D721Med (cell line): ENCODE measurements at places on chromosomes 5 and 9.

DNA sequence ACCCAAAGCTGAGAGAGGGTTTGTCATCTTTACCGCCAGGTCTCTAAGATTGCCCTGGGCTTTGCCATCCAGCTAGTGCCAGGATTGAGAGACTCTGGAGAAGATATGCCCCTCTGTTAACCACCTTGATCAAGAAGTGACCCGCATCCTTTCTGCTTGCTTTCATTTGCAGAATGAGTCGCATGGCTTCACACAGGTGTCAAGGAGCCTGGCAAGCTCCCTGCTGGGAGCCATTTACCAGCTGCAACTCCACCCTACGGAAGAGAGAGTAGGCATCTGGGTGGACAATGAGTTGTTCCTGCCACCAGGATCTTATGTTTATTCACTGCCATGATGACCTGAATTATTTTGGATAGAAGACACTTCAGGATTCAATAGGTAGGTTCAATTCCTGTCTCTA lies 43.0 kb downstream of the HSD17B3 start:
- no peak for DNase-seq

- no peak for DNase-seq
Measured at GRCh38 chr9:132075853-132076252, 3.8 kb downstream of the MED27 start.

DNA sequence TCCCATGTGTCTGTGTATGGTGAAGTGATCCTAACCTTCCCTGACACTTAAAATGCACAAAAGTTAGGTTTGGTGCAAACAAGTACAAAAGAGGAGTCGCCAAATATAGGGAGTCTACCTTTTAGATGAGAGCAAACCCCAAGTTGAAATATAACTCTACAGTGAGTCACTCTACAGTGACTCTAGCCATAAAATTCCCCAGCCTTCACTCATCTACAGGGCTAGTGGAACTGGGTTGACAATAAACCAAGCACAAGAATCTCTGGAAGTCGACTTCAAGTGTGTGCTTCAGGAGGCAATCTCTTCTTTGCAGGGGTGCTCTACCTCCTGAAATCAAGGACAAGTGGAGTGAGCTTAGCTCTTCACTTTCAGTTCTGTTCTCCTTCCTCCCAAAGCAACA lies 3.3 kb downstream of the SHISAL2B start:
- DNase-seq: no peak

DNA sequence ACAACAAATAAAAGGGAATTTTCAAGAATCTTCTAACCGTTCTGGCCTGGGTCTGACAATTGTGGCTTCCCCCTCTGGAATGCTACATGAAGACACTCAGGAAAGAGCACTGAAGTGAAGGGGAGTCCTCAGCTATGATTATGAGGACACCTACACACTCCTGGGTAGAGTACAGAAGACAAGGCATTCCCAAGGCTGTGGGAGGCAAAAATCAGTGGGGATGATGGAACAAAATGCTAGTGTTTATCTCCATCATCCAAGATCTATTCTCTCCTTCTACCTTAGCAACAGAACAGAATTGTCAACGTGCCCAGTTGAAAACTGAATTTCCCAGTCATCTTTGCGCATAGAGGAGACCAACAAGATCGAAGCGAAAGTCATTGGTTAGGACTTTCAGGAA lies 130.1 kb upstream of the LARP1 start:
- no peak for DNase-seq

DNA sequence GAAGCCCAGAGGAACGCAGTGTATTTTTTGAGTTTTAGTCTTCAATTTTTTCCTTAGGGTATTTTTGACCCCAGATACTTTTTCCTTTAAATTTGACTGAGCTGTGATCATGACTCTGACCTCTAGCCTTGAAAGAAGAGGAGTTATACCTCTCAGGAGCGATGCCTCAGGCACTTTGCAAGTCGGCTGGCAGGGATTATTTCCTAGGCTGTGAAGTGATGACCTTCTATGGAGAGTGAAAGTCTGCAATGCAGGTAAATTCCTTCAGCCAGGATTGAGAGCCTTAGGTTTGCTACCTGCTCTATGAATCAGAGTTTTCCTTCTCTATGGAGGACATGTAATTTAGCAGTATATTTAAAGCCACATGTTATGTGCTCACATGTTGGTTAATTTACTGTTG lies 10.8 kb upstream of the NUDT12 start:
- no peak for DNase-seq

DNA sequence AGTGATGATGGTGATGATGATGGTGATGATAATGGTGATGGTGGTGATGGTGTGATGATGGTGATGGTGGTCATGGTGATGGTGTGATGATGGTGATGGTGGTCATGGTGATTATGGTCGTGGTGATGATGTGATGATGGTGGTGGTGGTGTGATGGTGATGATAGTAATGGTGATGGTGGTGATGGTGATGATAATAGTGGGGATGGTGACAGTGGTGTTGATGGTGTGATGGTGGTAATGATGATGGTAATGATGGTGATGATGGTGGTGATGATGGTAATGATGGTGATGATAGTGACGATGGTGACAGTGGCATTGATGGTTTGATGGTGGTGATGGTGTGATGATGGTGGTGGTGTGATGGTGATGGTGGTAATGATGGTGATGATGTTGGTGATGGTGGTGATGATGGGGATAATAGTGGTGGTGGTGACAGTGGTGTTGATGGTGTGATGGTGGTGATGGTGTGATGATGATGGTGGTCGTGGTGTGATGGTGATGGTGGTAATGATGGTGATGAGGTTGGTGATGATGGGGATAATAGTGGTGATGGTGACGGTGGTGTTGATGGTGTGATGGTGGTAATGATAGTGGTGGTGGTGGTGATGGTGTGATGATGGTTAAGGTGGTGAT lies 6.5 kb downstream of the STKLD1 start:
- DNase-seq: no peak

GRCh38 chr9:121650217-121651007 lies 1.0 kb upstream of the DAB2IP start:
- DNase-seq: no peak

DNA sequence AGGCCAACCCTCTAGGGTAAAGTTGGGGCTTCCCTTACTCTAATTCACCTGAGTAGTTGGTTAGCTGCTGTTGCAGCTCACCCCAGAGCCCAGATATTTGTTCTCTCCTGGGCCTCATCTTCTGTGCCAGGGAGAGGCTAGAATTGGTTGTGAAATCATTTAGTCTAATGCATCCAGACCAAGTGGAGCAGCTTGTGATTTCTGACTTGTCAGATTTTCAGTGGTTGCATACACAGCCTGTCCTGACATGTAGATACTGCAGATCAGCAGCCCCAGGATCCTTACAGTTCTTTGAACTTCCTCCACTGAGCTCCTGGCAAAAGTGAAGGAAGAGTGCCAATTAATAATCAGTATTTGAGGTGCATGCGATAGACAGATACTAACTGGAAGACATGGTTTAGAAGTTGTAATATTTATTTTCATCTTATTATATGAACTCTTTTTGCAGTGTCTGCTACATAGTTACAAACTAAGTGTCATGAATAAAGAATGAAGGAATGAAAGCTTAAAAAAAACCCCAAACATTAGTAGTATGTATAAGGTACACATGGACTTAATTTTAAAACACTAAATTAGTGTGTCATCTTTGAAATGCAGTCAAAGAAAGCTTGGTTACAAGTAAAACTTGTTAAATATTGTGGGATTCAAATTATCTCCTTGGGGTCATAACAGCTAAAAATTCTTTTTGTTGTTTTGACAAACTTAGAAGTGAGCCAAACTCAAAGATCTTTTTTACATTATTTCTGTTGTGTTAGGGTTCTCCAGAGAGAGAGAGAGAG lies 128.5 kb downstream of the VPS13A start:
- DNase-seq: no peak

- no peak for DNase-seq
Measured at GRCh38 chr9:107176436-107177151, 106.5 kb upstream of the RAD23B start.

- DNase-seq: no peak
Measured at GRCh38 chr5:144088206-144089064, 82.0 kb downstream of the YIPF5 start.

DNA sequence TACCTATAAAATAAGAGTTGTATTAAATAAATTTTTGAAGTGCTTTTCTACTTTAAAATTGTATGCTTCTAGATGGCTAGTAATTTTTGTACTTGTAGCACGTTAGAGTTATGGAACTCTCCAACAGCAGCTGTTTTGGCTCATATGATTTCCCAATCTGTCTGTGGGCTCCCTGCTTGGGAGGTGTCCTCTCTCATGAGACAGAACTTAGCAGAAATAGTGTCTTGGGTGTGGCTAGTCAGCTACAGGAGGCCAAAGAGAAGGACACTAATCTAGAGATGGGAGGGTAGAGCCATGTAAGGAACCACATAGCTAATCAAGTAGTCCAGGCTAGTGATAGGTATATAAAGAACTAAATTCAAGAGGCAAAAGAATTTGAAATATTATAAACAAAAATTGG lies 78.4 kb upstream of the DAB2 start:
- DNase-seq: no peak

DNA sequence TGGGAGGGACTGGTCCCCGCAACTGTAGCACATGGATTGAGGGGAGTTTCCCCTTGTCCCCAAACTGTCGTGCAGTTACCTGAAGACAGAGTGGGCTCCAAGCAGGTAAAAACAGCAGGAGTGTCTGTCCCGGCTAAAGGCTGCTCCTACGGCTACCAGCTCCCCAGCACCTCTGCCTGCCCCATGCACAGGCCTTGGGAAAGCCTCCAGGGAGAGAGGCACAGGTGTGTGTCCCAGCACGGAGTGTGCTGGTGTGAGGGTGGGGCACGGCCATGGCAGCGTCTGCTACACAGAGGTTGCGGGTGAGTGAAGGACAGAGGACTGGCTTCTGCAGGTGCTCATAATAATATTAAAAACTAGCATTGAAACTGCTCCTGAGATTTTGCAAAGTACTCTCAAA lies 30.4 kb downstream of the STC2 start:
- DNase-seq: no peak

DNA sequence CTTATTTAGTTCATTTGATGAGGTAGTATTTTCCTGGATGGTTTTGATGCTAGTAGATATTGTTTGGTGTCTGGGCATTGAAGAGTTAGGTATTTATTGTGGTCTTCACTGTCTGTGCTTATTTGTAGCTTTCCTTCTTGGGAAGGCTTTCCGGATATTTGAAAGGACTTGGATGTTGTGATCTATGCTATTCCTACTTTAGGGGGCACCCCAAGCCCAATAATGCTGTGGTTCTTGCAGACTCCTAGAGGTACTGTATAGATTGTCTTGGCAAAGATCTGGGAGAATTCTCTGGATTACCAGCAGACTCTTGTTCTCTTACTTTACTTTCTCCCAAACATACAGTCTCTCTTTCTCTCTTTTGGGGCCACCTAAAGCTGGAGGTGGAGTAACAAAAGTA lies 315.7 kb downstream of the MAT2B start:
- no peak for DNase-seq

DNA sequence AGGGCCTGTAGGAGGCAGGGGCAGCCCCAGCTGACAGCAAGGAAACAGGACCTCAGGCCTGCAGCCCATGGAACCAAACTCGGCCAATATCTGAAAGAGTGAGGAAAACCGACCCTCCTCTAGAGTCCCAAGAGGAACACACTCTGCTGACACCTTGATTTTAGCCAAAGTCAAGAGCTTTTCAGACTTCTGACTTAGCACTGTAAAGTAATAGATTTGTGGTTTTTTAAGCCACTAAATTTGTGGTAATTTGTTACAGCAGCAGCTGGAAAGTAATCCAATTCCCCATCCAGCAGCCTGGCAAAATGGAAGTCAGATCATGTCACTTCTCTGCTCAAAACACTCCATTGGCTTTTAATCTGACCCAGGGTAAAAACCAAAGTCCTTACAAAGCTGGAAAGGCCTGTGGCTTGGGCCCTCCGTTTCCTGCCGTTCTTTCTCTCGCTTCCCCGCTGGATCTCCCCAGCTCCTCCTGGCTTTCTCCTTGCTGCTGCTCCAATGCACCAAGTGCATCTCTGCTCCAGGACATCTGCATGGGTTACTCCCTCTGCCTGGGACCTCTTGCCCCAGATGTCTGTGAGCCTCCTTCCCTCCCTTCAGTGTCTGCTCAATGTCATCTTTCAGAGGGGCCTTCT lies 79.0 kb downstream of the C5orf15 start:
- DNase-seq: no peak

GRCh38 chr5:18375641-18376040 lies 741.4 kb downstream of the TAF11L14 start:
- no peak for DNase-seq

DNA sequence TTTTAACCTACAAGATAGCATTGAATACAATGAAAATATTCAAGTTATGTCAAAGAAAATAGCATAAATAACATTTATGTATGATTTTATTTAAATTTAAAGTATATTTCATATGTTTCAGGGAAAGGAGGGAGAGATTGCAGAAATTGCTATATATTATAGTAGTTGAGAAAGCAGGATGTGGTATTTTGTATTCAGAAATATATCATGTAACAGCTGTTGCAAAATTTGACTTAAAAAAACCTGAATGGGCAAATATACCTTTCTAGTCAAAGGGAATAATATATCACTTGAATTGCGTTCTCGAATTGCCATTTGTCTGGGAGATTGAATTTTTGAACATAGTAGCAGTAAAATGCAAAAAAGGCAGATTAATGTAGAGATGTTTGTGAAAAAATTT lies 80.6 kb downstream of the PAM start:
- DNase-seq: no peak

DNA sequence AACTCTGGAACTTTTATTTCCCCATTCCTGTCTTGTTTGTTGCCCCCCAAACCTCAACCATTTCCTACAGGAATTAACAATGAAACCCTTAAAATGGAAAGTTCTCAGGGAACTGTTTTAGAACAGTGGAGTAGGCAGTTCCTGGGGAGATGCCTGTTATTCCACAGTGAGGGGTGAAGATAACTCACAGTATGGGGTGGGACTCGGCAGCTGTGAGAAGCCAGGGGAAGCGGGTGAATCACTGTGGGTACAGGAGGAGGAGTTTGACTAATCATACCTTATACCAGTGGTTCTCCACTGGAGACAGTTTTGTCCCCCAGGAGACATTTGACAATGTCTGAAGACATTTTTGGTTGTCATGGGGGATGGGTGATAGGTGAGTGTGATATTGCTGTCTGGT lies 36.9 kb upstream of the GLRA1 start:
- DNase-seq: no peak

- no peak for DNase-seq
Measured at GRCh38 chr5:74866596-74867162, 492 bp upstream of the FAM169A start.

DNA sequence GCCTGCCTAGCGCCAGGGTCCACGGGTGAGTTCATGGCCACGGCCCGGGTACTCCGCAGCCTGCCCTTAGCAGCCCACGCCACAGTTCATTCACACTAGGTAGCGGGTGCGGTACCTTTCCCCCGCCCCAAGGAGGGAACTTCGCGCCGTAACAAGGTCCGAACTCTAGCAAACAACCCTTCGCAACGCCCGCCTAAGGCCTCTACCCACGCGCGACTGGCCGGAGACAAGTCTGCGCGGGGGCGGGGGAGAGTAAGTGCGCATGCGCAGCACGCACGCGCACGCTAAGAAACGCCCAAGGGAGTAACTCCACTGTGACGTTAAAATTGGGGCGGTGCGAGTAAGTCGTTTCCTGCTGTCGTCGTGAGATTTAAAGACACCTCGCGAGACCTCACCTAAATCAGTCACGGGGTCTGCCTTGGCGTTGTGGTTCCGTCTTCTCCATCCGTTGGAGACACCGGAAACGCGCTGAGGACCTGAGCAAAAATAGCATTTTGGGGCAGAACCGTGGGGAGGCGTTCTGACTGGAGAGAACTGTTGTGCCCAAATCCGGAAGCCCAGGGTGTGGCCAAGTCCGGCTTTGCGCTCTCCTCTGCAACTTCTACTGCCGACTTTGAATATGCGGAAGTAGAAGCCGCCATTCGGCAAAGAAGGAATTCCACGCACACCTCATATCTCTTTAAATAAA lies at the start of gene RAPGEF6:
Gene RAPGEF6, minus strand, starts transcription at position 234 of the 688 bp plus-strand sequence. Its CDS starts 199 bp downstream, at position 35.
- peak; percentile 40 for DNase-seq
